ENCODE measurements at places on chromosomes 12 and 14. TPM values are rescaled to one million over a fixed set of nuclear protein-coding genes. Genes with fewer than 3 reads are reported as not detected.

DNA sequence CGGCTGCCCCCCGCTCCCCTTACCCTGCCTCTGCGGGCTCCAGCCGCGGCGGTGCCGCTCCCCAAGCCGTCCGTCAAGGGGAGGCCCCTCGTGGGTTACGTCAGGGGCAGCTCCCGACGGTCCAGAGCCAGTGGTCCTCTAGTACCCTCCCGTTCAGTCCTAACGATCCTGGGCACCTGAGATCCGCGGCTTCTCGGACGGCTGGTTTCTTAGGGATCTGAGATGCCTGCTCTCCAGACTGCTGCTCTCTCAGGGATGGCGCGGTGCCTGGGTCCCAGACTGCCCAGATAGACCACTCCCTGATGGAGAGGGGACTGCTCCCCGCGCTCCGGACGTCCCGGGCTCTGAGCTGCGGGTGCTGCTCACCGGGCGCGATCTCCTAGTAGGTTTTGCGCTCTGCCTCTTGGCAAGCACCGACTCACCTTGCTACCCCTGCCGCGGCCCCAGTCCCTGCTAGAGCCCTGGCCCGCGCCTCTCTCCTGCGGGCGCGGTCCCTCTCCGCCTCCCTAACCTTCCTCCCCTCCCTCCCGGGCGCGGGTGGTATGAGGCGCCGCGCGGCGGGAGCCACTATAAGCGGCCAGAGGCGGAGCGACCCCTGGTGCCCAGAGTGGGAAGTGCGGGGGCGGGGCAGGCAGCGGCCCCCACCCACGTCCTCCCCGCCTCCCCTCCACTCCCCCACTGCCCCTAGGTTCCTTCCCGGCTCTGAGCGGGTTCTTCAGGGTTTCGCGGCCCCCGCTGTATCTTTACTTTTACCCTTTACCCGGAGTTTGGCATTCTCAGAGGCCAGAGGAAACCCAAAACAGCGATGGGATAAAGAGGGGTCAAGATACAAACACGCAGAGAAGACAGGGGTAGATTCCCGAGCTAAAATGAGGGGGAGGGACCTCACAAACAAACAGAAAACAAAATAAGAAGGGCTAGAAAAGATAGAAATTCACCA is at the start of gene C1QL4:
C1QL4 (minus strand) TSS at position 544 of the 940 bp plus-strand sequence. CDS start 711 bp downstream, outside the sequence.
- H3K4me1 ChIP-seq = peaks cover 12% of the 10 kb centered on the region
- DNase-seq = peak; percentile 85
- peak within 1 kb of the TSS; percentile 39 for H3K4me3 ChIP-seq
- H3K27me3 ChIP-seq = peaks cover 12% of the 10 kb centered on the region
- no peak within 1 kb of the TSS for H3K27ac ChIP-seq
- H3K36me3 ChIP-seq = no peaks in the 10 kb centered on the region

Gene CACNA1C
- 29.2 TPM for total RNA-seq

GRCh38 chr12:71546322-71546861 is 106.8 kb downstream of the LGR5 start:
- no peaks in the 10 kb centered on the region for H3K27me3 ChIP-seq
- H3K36me3 ChIP-seq = no peaks in the 10 kb centered on the region
- H3K4me3 ChIP-seq = no peak overlapping the region
- H3K27ac ChIP-seq = no peak overlapping the region
- no peaks in the 10 kb centered on the region for H3K4me1 ChIP-seq

Gene SOX5
- 4.9 TPM for total RNA-seq

GRCh38 chr12:130334937-130335336 is 2.8 kb upstream of the PIWIL1 start:
- peaks cover 5% of the 10 kb centered on the region for H3K27me3 ChIP-seq
- peaks cover 4% of the 10 kb centered on the region for H3K4me1 ChIP-seq
- H3K36me3 ChIP-seq = no peaks in the 10 kb centered on the region
- H3K4me3 ChIP-seq = no peak overlapping the region
- no peak for DNase-seq

Data from stomach (tissue), 19 donors.